GM18507 (cell line): ENCODE measurements at places on chromosomes 3 and 15.

GRCh38 chr15:98321896-98322295, 326.4 kb upstream of the IGF1R start:
- DNase-seq, result no peak

DNA sequence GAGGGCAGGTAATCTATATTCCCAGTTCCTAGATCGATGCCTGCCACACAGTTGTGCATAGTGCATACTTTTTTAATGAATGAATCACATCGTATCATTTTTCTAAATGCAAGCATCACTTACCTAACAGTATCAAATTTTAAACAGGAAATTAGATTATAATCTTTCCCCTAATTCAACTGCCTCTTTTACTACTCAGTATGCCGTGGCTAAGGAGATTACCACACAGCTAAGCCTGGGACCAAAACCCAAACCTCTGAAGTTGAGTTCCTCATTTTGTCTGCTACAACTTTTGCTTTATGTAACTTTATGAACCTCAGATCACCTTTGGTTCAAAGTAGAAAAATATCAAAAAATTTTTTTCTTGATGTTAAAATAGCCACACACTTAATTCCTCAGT, 53.2 kb upstream of the FNDC3B start:
- DNase-seq, result no peak

DNA sequence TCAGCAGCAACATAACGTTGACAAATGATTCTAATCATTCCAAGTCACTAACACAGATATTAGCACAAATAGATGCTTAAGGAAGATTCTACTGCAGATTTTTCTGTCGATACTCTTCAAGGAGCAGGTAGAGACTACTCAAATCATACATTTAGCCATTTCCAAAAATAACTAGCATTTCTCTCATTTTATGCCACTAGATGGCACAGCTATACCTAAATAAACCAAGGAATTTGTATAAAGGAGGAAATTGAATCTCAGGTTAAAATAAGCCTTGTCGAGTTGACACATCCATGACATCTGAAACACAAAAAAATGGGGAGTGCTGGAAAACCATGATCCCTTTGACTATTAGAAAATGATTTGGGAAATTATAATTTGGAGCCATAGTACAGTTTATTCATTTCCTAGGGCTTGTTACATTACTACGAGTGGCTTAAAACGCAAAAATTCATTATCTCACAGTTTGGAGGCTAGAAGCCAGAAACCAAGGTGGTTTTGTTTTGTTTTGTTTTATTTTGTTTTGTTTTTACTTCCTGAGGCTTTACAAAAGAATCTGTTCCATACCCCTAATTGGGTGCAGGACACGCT, 59.5 kb upstream of the STRIT1 start:
- DNase-seq, result no peak

DNA sequence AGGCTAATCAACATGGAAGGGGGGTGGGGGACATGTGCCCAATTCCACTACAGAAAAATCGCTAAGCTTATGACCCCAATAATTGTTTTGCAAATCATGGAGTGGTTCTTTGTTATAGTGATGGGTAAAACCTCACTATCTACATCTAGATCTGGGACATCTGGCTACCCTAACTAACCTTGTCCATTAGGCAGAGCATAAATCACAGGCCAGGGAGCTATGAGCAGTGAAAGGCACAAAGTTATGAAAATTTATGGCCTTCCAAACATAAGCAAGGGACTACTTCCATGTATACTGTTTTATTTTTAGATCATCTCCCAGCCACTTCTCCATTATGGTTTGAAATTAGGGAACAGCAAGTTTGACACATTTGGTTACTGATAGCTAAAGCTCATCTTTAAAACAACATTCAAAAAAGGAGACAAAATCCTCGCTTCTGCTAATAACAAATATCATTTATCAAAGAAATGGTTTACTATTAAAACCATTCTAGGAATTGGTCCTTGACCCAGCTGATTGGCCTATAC, 78.3 kb downstream of the RSL24D1 start:
- no peak for DNase-seq

GRCh38 chr3:158718490-158719170, 13.6 kb downstream of the RARRES1 start:
- DNase-seq, result no peak
